ENCODE measurements at places on chromosomes 1 and 21.

DNA sequence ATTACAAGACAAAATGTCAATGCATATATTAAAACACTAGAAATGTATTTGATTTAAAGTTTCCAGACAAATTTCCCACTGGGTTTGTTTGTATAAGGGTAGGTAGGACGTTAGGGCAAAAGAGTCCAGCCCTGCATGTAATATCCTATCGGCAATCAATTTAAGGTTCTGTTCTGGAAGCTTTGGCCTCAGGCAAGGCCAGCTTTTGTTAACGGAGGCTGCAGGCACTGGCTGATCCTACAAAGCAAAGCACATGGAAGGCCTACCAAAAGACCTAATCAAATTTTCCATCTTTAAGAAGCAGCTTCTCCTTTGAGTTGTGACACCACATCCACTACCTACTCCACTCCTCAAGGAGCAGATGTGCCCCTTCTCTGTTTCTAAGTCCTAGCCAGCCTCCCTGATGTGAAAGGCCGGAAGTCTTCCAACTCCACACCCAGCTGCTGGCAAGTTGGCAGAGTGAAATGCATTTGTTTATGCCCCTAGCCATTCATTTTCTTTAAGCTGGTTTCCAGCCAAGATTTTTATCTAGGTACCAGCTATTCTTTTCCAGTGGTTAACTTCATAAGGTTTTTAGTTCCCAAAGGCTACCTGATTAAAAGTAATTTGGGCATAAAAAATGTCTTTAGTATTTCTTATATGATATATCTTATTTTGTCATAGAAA, 452.6 kb downstream of the PTBP2 start:
- DNase-seq, result no peak

DNA sequence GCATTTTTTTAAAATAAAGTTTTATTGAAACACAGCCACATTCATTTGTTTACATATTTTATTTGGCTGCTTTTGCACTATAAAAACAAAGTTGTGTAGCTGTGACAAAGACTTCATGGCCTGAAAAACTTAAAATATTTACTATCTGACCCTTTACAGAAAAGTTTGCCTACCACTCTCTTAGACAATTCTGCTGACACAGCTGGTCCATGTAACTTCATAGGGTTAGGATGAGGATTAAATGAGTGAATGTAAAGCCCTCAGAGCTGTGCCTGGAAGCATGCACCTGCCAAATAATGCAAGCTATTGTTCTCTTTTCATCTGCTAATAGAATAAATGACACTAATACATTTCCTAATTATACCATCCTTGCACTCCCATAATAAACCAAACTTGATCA, 67.7 kb downstream of the FCRL5 start:
- DNase-seq, result no peak

- DNase-seq, result no peak
Observed at GRCh38 chr1:27572679-27573426, 31.1 kb downstream of the AHDC1 start.

DNA sequence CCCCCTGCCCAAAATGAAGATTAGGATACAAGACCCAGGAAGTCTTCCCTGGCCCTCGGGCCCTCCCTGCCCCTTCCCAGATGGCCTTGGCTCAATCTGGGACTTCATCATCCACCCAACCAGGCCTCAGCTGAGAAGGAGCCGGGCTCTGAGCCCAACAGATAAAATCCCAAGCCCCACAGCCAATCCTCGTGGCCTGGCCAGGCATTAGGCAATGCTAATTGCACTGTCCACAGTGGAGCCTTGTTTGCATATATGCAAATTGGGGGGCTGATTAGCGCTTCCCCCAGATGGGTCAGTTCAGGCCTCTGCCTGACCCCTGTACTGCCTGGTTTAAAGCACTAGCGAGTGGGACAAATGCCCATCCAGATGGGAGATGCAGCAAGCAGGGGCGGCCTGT, 34.9 kb downstream of the IGSF21 start:
- no peak for DNase-seq

DNA sequence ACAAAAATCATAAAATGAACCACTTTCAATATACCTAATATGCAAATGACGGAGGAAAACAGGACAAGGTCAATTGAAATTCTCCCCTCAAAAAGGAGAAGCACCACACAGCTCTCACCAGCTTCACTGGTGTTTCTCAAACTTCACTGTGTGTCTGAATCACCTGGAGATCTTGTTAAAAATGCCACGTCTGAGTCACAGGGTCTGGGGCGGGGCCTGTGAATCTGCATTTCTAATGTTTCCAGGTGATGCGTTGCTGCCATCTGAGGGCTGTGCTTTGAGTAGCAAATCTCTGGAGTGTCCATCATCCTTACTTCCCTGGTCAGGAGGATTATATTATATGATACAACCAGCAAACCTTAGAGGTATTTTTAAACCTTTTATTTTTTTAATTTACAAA, 9.0 kb downstream of the CLDN19 start:
- peak; percentile 42 for DNase-seq

- no peak for DNase-seq
Observed at GRCh38 chr1:203999618-204000017, 73.3 kb upstream of the SOX13 start.

Data from activated CD4-positive, alpha-beta T cell treated with anti-CD3 and anti-CD28 coated beads for 24 hours (primary cell).